ENCODE measurements at places on chromosomes 7 and 10.

- DNase-seq, result no peak
Measured at GRCh38 chr10:24235471-24235870, 26.5 kb downstream of the KIAA1217 start.

DNA sequence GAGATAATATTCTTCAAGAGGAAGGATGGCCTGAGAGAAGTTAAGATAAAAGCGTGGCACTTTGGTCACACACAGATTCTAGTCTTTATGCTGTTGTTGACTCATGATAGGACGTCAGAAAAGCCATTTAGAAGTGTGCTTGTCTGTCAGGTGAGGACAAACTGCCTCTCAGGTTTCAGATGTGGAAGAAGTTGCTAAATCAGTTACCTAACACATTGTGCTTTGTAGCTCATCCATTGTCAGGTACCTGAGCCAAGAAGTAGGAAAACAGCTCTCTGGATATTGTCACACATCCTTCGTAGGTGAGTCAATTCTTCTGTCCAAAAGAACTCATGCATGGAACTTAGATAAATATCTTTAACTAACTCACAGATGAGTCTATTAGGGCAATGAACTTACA is 49.5 kb upstream of the PHYHIPL start:
- no peak for DNase-seq

DNA sequence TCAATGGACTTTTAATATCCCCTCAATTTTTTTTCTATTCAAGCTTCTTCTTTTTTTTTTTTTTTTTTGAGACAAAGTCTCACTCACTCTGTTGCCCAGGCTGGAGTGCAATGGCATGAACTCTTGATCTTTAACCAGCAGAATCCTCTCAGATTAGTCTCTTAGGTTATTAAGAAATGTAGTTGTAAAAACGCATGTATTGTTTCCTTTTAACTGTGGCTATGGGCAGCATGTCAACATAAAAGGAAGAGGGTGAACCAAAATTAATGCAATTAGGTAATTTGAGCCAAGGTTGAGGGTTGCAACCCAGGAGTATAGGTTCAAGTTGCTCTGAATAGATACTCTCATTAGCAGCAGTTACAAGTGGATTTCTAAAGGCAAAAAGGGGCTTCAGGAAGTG is 4.3 kb upstream of the GSTO1 start:
- no peak for DNase-seq

- DNase-seq, result no peak
Measured at GRCh38 chr7:96636979-96637378, 72.7 kb downstream of the SEM1 start.

- DNase-seq, result no peak
Measured at GRCh38 chr7:124856299-124856888, 73.2 kb downstream of the POT1 start.

- DNase-seq, result no peak
Measured at GRCh38 chr10:18351421-18351820, 211.2 kb downstream of the CACNB2 start.

DNA sequence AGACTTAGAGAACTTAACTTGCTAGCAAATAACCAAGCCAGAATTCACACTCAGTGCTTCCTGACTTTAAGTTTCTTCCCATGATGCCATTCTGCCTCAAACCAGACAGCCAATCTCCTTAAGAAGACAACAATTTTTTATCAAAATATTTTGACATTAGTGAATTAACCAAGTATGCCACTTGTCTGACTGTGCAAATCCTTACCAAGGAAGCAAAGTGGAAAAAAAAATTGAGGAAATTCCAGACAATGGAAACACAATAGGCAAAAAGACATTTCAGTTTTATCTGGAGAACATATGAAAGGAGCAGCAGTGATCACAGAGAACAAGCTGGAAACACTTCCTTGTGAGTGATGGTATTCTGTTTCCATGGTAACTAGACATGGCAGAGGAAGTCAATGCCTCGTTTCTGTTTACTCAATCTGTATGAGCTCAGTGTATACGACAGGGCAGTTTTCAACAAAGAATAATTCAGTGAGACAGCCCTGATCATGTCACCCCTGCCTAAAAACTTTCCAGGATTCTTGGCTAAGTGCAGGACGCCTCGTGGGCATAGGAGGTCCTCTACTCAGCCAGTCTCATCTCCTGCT is 114.2 kb downstream of the DYNC1I1 start:
- no peak for DNase-seq

DNA sequence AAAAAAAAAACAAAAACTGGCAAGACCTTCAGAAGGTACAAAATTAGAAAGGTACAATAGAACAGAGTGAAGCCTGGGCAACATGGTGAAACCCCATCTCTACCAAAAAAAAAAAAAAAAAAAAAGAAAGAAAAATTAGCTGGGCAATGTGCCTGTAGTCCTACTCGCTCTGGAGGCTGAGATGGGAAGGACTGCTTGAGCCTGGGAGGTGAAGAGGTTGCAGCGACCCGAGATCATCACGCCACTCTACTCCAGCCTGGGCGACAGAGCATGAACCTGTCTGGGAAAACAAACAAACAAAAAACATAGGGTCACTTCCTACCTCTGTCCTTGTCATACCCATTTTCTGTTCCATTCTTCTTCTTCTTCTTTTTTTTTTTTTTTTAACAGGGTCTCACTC is 45.6 kb upstream of the DLG5 start:
- no peak for DNase-seq

- DNase-seq, result no peak
Measured at GRCh38 chr10:17838080-17838648, 29.0 kb downstream of the MRC1 start.

DNA sequence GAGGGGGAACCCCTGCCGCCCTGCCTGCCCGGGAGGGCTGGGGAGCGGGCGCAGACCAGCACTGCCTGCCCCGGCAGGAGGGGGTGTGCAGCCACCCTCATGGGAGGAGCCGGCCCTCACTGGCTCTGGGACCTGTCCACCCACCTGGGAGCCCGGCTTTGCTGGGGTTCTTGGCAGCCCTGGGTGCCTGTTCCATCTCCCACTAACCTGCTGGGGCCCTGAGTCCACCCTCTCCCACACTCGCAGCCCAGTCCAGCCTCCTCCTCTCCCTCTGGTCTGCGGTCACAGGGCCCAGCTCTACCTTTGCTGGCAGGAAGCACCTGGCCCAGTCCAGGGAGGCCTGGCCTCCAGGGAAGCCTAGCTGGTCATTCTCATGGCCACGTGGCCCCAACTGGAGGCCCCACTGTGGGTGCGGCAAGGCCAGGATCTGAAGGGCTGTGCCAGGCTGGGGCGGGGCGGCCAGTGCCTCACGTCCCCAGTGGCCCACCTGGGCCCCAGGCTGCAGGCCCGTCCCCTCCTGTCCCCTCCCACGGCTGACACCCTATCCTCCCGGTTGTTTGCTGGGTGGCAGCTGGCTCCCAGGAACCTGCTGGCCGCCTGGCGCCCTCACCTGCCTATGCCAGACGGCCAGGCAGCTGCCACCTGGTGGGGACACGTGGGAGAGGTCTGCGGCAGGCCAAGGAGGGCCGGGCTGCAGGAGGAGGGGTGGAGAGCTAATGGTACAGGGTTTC is at the start of gene TMEM184A:
TSS of gene TMEM184A (minus strand) at position 393 of the 731 bp plus-strand sequence. CDS start 721 bp downstream, outside the sequence.
- DNase-seq, result peak; percentile 62

GRCh38 chr10:7159517-7159916 is 251.3 kb downstream of the SFMBT2 start:
- DNase-seq, result no peak

- no peak for DNase-seq
Measured at GRCh38 chr10:69578508-69578991, 5.3 kb upstream of the NEUROG3 start.

DNA sequence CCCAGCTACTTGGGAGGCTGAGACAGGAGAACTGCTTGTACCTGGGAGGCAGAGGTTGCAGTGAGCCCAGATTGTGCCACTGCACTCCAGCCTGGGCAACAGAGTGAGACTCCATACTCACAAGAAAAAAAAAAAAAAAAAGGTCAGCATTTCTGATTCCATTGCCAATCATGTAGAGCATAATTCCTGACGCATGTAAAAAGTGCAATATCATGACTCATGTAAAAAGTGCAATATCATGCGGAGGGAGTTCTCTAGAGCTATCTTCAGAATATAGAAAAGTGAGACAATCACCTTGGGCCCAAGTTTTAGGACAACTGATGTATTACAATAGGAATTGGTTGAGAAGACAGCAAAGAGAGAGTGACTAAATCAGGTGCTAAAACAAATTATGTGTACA is 85.8 kb downstream of the SEMA3A start:
- no peak for DNase-seq

DNA sequence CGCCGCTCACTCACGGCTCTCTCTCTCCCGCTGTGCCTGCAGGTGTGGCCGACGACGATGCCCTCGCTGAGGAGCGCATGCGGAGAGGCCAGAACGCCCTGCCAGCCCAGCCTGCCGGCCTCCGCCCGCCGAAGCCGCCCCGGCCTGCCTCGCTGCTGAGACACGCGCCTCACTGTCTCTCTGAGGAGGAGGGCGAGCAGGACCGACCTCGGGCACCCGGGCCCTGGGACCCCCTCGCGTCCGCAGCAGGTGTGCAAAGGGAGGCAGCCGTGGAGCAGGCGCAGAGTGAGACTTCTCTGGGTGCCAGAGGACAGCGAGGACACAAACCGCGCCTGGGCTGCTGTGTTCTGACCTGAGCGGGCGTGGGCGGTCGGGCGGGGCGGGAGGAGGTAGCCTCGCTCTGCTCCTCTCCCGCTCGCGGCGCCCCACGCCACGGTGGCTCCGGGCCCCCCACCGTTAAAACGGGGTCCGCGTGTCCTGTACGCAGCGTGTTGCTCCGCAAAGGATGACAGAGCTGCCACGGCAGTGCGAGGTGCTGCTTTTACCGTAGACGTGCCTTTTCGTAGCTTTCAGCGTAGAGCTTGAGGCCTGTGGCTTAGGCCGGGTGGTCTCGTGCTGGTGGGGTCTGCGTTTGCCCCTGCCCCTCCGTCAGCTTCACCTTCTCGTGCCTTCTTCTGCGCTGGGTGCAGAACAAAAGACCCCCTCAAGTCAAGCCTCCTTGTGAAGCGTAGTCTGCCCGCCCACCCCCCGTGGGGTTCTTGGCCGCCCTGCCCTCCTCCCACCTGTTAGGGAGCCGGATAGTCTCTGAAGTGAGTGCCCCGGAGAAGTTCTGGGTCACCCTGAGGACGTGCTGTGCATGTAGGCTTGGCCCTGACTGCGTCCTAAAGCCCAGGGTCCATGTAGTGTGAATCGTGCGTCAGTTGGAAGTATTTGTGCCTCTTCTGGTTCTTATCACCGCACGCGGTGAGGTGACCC is 73.2 kb downstream of the DNAJB6 start:
- DNase-seq, result no peak

DNA sequence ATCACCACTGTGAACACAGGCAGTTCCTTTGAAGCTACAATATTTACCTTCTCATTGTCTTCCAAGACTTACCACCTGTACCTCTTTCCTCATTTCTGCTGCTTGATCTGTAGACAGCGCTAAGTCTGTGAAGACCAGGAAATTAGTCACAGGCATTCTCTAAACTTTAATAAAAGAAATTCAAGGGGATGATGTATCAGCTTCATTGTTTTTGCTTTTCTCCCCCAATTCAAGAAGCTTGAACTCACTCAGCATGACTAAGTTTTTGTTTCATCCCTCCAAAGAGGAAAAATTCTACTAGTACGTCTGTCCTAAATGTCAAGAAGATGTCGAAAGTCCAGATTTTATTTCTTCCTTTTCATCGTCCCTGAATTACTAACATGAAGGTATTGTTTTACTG is 75.3 kb upstream of the PPP1R9A start:
- DNase-seq, result no peak

DNA sequence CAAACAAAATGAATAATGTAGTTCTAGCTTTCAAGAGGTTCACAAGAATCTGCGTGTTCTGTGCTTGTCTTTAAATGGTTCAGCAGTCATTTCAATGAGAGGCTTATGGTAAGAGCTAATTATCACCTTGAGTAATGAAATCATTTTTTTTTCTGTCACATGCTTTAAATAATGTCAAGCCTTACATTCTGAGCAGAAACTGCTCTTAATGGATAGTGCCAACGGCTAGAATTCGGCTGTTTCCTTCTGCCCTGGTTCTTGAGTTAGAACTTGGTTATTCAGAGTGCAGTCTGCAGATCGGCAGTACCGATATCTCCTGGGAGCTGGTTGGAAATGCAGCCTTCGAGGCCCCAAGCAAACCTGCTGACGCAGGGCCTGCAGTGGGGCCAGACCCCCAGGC is 316.2 kb downstream of the CAMK1D start:
- no peak for DNase-seq

DNA sequence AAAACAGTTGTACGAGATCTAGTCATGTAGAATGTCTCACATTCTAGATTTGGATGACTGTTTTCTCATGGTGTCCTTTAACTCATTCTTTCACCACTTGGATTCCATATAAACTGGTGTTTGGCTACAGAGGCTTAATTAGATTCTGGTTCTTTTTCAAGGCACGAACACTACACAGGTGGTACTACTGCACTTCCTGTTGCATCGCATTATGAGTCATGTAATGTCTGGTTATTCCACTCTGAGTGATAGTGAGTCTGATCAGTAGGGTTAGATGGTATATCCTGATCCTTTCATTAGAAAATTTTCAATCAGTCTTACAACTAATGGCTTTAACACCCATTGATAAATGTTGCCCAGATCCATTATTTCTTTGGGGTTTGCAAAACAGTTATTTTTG is 11.2 kb upstream of the AKAP9 start:
- no peak for DNase-seq

DNA sequence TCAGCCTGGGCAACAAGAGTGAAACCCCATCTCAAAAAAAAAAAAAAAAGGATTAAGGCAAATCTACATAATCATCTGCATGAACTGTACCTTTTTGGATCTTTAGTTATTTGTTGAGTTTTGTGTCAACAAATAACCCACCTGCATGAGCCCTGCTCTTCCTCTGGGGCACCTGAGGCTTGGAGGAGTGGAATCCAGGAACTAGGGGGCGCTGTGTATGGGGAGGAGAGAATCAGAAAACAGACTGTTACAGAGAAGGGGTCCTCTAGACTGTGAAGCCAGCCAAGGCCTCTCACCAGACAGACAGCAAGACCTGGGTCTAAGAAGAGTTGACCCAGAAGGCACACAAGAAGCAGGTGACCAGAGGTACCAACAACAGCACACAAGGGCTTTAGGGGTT is 682.8 kb upstream of the NRP1 start:
- no peak for DNase-seq

GRCh38 chr7:7454000-7454399 is 81.7 kb downstream of the COL28A1 start:
- DNase-seq, result no peak

DNA sequence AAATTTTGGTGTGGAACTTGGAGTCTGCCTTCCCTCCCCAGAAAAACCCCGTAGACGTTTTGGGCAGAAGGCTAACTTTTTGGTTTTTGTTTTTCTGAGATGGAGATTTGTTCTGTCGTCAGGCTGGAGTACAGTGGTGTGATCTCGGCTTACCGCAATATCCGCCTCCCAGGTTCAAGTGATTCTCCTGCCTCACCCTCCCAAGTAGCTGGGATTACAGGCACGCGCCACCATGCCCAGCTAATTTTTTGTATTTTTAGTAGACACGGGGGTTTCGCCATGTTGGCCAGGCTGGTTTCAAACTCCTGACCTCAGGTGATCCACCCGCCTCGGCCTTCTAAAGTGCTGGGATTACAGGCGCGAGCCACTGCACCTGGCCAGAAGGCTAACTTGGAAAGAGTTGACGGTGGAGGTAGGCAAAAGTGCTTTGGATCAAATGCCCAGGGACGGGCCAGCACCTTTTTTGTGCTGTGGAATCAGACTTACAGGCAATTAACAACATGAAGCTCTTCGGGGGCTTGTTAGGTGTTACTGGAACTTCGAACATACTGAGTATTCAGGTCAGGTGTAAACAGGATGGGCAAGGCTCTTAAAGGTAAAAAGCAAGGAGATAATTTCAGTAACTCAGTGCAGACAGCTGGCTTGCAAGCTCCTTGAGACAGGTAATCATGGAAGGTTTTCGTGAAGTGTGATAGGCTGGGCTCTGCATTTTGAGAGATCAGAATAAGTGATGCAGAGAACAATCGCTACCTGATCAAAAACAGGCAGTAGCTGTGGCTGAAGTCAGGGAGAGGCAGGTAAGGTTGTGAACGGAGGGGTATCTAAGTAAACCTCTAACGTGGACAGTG is 1.8 kb downstream of the PPP1R35 start:
- no peak for DNase-seq
